ENCODE measurements at places on chromosomes 2 and 18. TPM values are rescaled to one million over a fixed set of nuclear protein-coding genes. Genes with fewer than 3 reads are reported as not detected.

DNA sequence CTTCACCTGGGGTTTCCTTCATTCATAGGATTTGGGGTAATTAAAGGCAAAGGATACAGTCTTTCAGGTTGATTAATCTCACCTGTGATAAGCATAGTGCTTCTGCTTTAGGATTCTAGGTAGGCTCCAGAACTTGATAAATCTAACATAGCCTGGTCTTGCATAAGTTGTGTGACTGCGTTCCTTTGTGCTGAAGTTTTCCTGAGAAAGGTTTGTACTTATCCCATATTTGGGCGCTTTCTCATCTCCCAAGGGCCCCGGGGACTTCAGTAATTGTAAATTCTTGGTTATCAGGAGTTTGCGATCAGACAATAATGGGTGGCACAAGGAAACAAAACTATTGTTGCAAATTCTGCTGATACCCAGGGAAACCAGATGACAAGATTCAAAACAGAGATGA is 53.1 kb downstream of the MTCL1 start:
- DNase-seq, result no peak

DNA sequence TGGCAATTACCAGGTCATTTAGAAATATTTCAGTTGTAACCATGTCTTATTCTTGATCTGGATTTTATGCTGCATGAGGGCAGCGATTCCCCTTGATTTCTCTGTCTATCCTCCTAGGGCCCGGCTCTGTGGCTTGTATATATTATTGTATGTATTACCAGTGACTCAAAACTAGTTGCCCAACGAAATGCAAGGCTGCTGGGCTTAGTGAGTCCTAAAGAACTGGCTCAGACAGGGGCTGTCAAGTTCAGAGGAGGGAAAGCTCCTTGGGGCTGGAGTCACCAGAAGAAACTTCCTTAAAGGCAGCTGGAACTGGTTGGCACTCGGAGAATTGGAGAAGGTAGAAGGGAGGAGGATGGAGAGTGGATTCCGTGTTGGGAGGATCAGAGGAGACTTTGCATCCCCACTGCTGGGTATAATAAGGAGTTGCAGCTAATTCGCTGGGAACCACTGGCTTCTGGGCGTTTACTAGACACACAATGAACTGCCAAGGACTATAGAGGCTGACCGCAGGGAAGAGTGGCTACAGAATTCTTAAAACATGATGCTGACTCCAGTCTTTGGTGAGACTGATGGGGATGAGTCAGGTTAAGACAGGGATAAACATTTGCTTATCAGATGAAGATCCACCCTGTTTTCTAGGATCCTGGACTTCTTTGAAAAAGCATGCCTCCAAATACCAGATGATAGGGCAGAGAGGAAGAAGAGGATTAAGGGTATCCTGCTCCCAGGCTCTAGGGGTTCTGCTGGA is 104.3 kb downstream of the PRKCE start:
- H3K4me1 ChIP-seq, result peaks cover 10% of the 10 kb centered on the region
- no peak for DNase-seq

DNA sequence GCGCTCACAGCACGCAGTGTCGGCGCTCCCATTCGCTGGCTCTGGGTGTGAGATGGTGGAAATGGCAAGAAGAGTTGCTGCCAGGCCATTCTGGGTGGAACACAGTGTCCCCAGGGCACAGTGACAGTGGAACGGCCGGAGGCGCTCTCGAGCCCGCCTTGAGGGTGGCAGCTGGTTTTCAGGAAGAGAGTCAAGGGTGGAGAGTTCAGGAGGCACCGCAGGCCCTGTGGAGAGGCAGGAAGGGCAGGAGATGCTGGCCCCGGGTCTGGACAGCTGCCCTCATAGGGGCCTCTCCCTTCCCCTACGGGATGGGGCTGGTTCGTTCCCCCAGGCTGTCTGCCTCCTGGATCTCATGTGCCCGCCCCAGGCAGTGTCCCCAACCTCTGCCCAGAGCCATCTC is 12.5 kb downstream of the GPC1 start:
- H3K27ac ChIP-seq, result no peak overlapping the region
- no peaks in the 10 kb centered on the region for H3K27me3 ChIP-seq
- DNase-seq, result no peak
- peaks cover 11% of the 10 kb centered on the region for H3K36me3 ChIP-seq
- no peak overlapping the region for H3K4me3 ChIP-seq

The TCF7L1 gene
- total RNA-seq, result 1.1 TPM

The PCARE gene
- total RNA-seq, result not detected
